ENCODE measurements at places on chromosomes 3 and 15.

DNA sequence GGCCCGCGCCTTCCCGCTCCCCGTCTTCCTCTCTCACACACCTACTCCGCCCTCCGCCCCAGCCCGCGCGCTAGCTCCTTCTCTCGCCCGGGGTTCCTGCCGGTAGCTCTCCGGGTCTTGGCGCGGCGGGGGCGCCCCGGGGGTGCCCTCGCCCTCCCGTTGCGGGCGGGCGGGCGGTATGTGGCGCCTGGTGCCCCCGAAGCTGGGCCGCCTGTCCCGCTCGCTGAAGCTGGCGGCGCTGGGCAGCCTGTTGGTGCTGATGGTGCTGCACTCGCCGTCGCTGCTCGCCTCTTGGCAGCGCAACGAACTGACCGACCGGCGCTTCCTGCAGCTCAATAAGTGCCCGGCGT is 507 bp downstream of the DIPK2A start:
- no peak for DNase-seq

DNA sequence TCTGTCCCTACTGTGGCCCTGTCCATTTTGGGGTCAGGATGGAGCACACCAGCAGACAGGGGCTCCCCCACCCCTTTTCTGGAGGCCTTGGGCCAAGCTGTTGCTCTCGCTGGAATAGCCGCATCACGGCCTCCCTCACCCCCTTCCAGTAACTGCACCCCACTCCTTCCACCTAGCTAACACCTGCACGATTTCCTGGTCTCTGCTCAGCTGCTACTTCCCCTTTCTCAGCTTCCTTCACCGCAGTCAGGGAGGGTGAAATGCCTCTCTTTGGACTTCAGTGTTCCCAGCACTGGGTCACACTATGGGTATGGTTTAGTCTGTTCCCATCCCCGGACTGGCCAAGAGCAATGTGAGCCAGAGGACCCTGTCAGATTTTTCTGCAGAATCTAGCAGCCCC is 400.2 kb downstream of the MCTP2 start:
- no peak for DNase-seq

- DNase-seq: no peak
Measured at GRCh38 chr3:187821616-187822317, 76.5 kb upstream of the BCL6 start.

- no peak for DNase-seq
Measured at GRCh38 chr3:94246171-94246570, 183.3 kb downstream of the NSUN3 start.

GRCh38 chr15:98770984-98771383 is 122.6 kb downstream of the IGF1R start:
- no peak for DNase-seq

- no peak for DNase-seq
Measured at GRCh38 chr3:69297501-69297900, 88.4 kb downstream of the FRMD4B start.

DNA sequence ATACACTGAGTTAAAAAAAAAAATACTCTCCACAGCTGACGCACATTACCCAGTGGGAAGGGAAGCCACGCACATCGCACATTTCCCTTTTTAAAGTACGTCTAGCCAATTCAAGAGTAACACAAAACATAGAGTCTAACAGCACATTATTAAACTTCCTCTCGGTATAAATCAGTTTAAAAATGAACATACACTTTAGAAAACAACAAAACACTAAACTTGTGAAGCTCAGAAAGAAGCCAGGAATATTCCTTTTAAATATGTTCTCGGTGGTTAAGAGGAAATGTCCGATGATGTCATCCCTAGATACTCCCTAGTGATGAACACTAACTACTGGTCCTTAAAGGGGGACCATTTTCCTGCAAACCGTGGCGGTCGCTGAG is 721 bp downstream of the MYEF2 start:
- no peak for DNase-seq

GRCh38 chr3:112505907-112506306 is 6.6 kb upstream of the BTLA start:
- no peak for DNase-seq

DNA sequence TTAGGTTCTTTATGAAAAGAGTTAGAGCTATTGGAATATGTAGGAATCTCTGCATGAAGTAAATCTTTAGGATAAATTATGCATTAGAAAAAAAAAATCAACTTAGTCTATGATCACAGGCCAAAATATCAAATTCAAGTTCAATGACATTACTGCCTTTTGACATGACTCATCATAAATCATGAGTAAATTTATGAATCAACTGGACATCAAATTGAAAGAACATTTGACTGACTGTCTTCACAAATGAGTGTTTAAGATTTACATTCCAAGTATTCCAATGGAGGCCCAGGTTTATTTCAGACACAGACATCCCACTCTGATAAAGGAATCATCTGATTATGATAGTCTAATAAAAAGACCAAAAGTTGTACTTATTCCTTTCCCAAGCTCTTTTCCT is 192.8 kb upstream of the TTC14 start:
- no peak for DNase-seq

DNA sequence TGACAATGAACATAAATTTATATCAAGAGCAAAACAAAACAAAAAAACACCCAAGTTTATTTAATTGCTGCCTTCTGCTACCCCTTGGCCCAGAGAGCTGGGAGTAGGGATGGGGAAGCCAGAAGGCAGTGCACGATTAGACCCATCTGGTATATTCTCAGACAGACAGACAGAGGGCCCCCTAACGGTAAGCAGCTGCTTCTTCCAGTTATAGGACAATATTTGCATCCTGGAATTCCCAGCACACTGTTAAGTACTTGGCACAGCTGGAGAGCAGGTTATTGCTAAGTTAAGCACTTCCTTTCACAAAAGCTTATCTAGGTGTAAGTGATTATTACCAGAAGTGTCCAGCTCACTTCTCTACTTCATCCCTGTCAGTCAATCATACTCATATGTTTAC is 39.3 kb downstream of the C2CD4B start:
- DNase-seq: no peak

DNA sequence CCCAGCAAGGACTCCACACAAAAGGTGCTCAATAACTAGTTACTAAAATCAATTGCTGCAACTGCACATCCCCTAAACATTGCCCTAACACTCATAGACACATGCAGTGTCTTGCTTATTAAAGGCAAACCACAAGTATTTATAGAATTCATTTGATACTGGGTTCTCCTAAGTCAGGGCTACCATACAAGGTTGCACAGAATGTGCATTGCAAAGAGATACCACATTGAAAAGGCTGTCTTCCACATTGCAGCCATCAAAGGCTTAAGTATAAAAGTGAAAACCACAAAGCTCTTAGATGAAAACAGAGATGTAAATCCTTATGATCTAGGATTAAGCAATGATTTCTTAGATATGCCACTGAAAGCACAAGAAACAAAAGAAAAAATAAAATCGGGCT is 33.6 kb upstream of the TOPAZ1 start:
- DNase-seq: no peak

- no peak for DNase-seq
Measured at GRCh38 chr15:26095710-26096330, 232.7 kb upstream of the ATP10A start.

- DNase-seq: no peak
Measured at GRCh38 chr15:67004142-67004541, 61.3 kb upstream of the SMAD3 start.

DNA sequence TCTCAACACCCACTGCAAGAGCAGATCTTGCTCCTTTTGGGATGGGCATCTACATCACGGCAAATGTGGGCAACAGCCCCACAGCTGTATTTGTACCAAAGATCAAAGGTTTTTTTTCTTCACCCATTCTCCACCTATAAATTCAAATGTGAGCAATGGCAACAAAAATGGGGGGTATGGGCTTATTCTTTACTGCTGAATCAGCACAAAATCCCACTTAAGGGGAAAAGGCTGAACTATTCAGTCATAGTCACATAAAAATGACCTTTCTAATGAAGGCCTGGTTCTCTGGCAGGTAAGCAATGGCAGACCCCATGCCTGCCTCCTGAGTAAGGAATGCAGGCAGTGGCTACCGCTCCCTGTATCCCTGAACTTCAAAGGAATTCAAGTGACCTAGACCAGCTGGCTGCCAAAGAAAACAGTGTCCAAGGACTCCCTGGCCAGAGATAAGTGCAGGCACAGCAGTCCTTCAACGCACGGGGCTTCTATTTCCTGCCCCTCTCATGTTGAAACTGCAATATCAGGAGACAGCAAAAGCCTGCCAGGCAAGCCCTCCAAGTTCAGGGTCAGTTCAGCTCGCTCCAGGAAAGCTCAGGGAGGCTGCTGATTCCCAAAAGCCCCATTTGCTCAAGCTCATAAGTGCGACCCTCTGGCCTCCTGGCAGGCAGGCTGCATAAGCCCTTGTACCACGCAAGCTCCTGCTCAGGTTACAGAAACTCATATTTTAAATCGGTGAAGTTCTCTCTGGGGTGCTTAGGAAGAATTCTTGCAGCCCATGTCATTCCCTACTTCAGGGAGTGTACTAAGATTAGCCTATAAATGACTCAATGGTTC is 134.1 kb downstream of the PDZRN3 start:
- no peak for DNase-seq

DNA sequence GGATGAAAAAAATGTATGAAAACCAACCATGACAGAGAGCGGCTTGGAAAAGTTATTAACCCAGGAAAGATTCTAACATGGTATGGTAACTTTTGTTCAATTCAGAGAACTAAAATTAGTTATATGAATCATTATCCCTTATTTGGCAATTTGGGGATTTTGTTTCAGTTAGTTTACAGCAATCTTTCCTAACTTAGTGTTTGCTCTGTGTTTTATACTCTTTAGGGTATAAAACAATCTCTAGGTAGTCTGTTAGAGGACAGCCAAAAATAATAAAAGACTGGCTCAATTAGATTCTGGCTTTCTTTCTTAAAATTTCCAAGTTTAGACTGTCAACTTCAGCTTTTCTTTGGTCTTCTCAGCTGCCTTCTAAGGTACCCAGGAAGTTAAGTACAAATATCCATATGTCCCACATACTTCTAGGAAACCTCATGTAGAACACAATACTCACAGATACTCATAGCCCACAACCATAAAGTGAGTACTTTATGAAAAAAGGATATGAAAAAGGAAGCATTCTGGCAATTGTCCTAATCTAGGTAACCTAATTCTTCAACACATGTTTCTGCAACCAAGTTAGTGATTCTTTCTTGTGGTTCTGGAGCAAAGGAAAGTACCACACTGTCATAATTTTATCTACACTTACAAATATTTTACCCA is 849.3 kb downstream of the ROBO1 start:
- DNase-seq: no peak

DNA sequence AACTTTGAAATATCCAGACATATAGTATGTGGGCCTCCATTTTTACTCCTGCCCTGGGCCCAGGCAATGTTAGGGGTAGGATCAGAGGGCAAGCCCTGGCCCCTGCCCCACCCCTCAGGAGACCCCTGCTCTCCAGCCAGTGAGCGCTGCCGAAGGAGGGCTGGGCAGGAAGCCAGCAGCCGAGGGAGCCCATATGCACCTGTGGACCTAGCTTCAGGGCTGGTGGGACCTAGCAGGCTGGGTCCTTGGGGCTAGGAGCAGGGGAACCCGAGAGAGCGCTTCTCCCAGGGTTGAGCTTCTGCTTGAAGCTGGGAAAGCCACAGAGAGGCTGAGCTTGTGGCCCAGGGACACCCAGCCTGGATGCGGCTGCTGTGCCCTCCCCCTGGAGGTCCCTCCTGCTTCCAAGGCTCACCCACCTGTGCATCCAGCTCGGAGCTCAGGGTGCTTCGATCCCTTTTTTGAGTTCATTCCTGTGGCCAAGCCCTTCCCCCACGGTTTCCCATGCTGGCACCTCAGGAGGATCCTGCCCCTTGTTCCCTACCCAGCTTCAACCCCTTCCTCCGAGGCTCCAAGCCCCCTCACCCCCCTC is 21.0 kb upstream of the CYP11A1 start:
- DNase-seq: no peak

Measured in T-helper 17 cell (primary cell).